ENCODE measurements at places on chromosomes 13 and 19.

- DNase-seq: no peak
Observed at GRCh38 chr13:85586856-85587255, 212.4 kb downstream of the SLITRK6 start.

DNA sequence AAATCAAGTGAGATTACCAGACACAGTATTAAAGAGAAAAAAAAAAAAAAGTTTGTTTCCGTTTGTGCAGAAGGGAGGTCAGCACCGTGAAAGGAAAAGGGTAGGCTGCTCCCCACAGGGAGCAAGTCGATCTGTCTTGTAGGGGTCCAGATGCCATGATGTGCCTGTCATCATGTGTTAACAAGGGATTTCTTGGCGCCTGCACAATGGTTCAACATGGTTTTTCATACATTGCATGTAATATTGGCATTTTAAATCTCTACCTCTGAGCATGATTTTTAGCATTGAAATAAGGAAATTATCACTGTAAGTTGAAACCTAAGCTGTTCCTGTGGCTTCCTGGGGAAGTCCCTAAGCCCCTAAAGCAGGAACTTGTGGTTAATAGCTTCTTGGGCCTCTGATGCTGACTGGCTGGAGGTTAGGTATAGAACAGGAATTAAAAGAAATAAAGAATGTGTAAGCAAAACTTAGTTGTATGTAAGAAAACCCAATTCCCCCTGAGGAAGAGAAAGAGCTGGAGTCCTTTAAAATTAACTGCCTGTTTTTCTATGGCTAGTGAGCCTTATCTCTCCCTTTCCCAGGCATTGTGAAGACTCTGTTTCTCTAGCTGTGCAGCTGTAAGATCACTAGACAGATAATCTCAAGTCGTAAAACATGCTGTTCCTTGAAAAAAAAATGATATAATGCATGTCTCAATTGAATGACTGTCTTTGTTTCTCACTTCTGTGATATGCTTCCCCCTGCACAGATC is 7.4 kb upstream of the FCGBP start:
- DNase-seq: no peak

DNA sequence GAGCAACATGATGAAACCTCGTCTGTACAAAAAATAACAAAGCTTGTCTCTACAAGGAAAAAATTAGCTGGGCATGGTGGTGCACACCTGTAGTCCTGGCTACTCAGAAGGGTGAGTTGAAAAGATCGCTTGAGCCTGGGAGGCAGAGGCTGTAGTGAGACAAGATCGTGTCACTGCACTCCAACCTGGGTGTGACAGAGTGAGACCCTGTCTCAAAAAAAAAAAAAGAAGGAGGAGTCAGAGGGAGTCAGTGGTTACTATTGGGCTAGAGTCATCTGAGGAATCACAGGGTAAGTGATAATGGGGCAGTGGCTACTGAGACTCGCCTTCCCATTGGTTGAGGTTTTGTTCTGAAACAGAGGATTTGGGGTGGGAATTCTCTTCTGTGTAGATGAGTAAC is 1.9 kb upstream of the GPI start:
- no peak for DNase-seq

DNA sequence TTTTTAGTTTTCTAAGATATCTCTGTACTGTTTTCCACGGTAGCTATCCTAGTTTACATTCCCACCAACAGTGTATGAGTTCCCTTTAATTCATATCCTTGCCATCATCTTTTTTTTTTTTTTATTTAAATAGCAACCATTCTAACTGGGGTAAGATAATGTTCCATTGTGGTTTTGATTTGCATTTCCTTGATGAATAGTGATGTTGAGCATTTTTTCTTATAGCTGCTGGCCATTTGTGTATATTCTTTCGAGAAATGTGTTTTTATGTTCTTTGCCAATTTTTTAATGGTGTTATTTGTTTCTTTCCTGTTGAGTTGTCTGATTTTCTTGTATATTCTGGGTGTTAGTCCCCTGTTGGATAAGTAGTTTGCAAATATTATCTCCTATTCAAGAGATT is 454.8 kb downstream of the DACH1 start:
- no peak for DNase-seq

- no peak for DNase-seq
Observed at GRCh38 chr19:821825-822503, at the start of gene PLPPR3. Gene PLPPR3, minus strand, starts transcription at chr19:821955. Its CDS starts 396 bp downstream, at chr19:821559.

DNA sequence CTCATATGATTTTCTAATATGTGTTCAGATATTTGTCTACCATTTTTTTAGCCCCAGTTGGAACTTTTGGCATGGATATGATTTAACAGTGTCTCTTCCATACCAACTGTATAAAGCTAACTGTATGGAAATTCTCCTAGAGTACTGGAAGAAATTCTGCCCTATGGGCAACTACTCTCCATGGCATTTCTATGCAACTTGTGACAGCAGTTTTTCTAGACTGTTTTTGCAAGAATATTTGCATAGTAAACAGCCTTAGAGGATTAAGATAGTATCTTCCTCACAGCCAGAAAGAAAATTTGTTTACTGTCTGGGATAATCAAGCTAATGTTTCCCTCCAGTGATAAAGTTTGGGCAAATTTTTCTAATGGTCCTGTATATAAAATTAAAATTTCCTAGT is 119.9 kb upstream of the PCDH17 start:
- DNase-seq: no peak

GRCh38 chr13:108086678-108087077 is 128.7 kb downstream of the LIG4 start:
- DNase-seq: no peak

- no peak for DNase-seq
Observed at GRCh38 chr13:59279028-59279427, 884.7 kb downstream of the DIAPH3 start.

DNA sequence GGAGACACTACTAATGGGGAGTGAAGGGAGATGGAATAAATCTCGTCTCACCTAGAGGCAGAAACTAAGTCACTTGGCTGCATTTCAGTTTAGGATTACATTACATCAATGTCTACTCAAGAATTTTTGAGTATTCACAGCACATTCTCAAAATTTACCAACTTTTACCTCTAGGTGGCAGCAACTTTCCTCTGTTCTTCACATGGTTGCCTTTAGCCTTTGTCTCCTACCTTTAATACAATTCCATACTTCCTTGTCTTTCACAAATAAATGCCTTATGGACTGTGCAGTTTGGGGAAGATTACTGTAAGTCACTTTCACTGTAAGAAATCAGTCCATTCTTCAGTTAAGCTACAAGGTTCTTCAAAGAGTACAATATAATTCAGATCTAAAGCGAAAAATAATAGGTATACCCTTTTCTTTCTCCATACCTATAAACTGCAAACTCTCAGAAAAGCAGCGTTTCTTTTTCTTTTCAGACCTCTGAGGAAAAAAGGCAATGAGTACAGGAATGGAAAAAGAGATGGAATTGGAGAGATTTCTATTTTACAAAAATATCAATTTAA is 379.4 kb downstream of the KLF12 start:
- DNase-seq: peak; percentile 38

Data from stromal cell of bone marrow (primary cell).